A549 treated with RU486 at 1 μM for 4 hours (cell line): ENCODE measurements at places on chromosomes 3 and 15. TPM values are rescaled to one million over a fixed set of nuclear protein-coding genes. Genes with fewer than 3 reads are reported as not detected.

Gene FBXO40
- not detected in 5 replicates for total RNA-seq

Gene AHSG
- 0.18 TPM in 1 of 5 replicates, not detected in the others for total RNA-seq

Gene HYAL1
- total RNA-seq, result 0.27 to 0.50 TPM (median 0.45 TPM) in 5 replicates

Gene PGBD4
- 0.82 to 1.6 TPM (median 1.5 TPM) in 5 replicates for total RNA-seq

Gene LTK
- 0.09 to 0.13 TPM in 2 of 5 replicates, not detected in the others for total RNA-seq

Gene PROS1
- total RNA-seq, result 6.8 to 10.9 TPM (median 9.7 TPM) in 5 replicates

Gene TMEM158
- 13.1 to 29.5 TPM (median 23.7 TPM) in 5 replicates for total RNA-seq

Gene ULK4
- total RNA-seq, result 5.4 to 10.9 TPM (median 7.1 TPM) in 5 replicates

Gene GOLGA6L10
- total RNA-seq, result 0.38 to 0.71 TPM (median 0.59 TPM) in 5 replicates

Gene SAMMSON
- total RNA-seq, result not detected in 5 replicates

Gene IL20RB
- 0.71 to 1.0 TPM (median 0.90 TPM) in 5 replicates for total RNA-seq

Gene EAF1
- total RNA-seq, result 11.6 to 17.4 TPM (median 16.0 TPM) in 5 replicates

Gene GOLGA6A
- 0.07 to 0.13 TPM (median 0.08 TPM) in 4 of 5 replicates, not detected in the other for total RNA-seq

Gene CKMT1A
- total RNA-seq, result 1.6 to 4.0 TPM (median 2.8 TPM) in 5 replicates

Gene ICE2
- total RNA-seq, result 25.2 to 39.1 TPM (median 34.6 TPM) in 5 replicates

Gene LMLN
- 1.8 to 2.7 TPM (median 2.2 TPM) in 5 replicates for total RNA-seq

Gene KLF15
- 0.06 to 0.19 TPM (median 0.09 TPM) in 4 of 5 replicates, not detected in the other for total RNA-seq

Gene FANCD2OS
- total RNA-seq, result not detected in 5 replicates

Gene RPP25
- 21.4 to 32.8 TPM (median 29.8 TPM) in 5 replicates for total RNA-seq

Gene COL8A1
- total RNA-seq, result not detected in 5 replicates

Gene DET1
- total RNA-seq, result 4.7 to 6.2 TPM (median 5.5 TPM) in 5 replicates

Gene PRICKLE2
- 1.5 to 2.6 TPM (median 2.3 TPM) in 5 replicates for total RNA-seq

Gene GPR62
- not detected in 5 replicates for total RNA-seq

Gene CNTN3
- total RNA-seq, result not detected in 5 replicates

Gene DISP2
- total RNA-seq, result 0.62 to 2.5 TPM (median 1.2 TPM) in 5 replicates

Gene MYL3
- total RNA-seq, result 0.22 to 0.35 TPM in 2 of 5 replicates, not detected in the others

Gene ARHGEF26
- total RNA-seq, result 4.0 to 6.9 TPM (median 6.5 TPM) in 5 replicates

Gene WDR73
- 37.3 to 48.7 TPM (median 37.8 TPM) in 5 replicates for total RNA-seq

Gene PP2D1
- total RNA-seq, result not detected in 5 replicates

Gene ANKUB1
- total RNA-seq, result not detected in 5 replicates

Gene SLC28A1
- 0.07 TPM in 1 of 5 replicates, not detected in the others for total RNA-seq

Gene SEC61A1
- 109 to 127 TPM (median 124 TPM) in 5 replicates for total RNA-seq

Gene GOLGA8B
- total RNA-seq, result 7.7 to 19.4 TPM (median 16.6 TPM) in 5 replicates

Gene TOMM70
- 29.2 to 60.2 TPM (median 50.2 TPM) in 5 replicates for total RNA-seq

Gene SLC12A8
- total RNA-seq, result 0.87 to 1.6 TPM (median 1.4 TPM) in 5 replicates

Gene GOLGA8J
- total RNA-seq, result not detected in 5 replicates

Gene ANKRD34C
- total RNA-seq, result not detected in 5 replicates

Gene TRPC1
- total RNA-seq, result 2.6 to 9.1 TPM (median 7.8 TPM) in 5 replicates

Gene CCDC32
- 12.9 to 25.4 TPM (median 15.4 TPM) in 5 replicates for total RNA-seq

Gene OR5K2
- total RNA-seq, result not detected in 5 replicates

Gene B3GNT5
- total RNA-seq, result 13.3 to 23.3 TPM (median 21.8 TPM) in 5 replicates

Gene ROPN1B
- not detected in 5 replicates for total RNA-seq

Gene STXBP5L
- total RNA-seq, result not detected in 5 replicates

Gene NR1I2
- total RNA-seq, result not detected in 5 replicates

Gene INKA1
- total RNA-seq, result 1.3 to 2.3 TPM (median 2.0 TPM) in 5 replicates

Gene CLRN1
- total RNA-seq, result not detected in 5 replicates

Gene SLC28A2
- not detected in 5 replicates for total RNA-seq

Gene FAM227B
- 0.79 to 1.2 TPM (median 0.82 TPM) in 5 replicates for total RNA-seq

Gene C3orf85
- total RNA-seq, result not detected in 5 replicates

Gene NR2E3
- 0.14 to 0.29 TPM (median 0.19 TPM) in 4 of 5 replicates, not detected in the other for total RNA-seq
